Jurkat, Clone E6-1 (cell line): ENCODE measurements at places on chromosomes 1 and 21.

- DNase-seq, result no peak
These were observed 207.4 kb downstream of the FGGY start for GRCh38 chr1:59504276-59504675.

- DNase-seq, result no peak
These were observed 53.4 kb upstream of the IFFO2 start for GRCh38 chr1:19009882-19010321.

- DNase-seq, result no peak
These were observed 797.6 kb downstream of the ADGRL2 start for GRCh38 chr1:82598337-82598736.

DNA sequence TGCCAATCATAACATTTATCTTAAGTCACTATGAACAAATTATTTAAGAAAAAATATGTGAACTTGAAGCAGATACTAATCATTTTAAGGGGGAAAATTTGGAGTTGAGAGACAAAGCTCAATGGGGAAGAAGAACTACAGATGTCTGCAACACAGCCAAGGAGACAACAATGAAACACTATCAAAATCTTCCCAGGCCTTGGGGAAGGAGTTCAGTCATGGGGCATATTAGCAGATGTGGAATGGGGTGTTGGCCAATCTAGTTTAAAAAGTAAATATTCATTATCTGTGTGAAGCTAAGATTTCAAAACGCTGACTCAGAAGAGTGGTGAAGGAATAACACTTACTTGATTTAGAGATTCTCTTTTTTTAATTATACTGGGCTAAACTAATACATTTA, 671.6 kb upstream of the ZP4 start:
- no peak for DNase-seq
